ENCODE measurements at places on chromosomes 7 and 10.

- no peak for DNase-seq
Observed at GRCh38 chr10:129694184-129694583, 227.1 kb downstream of the MGMT start.

GRCh38 chr7:55593515-55594318 lies 21.4 kb upstream of the VOPP1 start:
- peak; percentile 76 for DNase-seq

GRCh38 chr10:99996671-99997648 lies 12.8 kb downstream of the DNMBP start:
- DNase-seq, result no peak

GRCh38 chr7:127928222-127928621 lies 103.0 kb downstream of the LRRC4 start:
- no peak for DNase-seq

DNA sequence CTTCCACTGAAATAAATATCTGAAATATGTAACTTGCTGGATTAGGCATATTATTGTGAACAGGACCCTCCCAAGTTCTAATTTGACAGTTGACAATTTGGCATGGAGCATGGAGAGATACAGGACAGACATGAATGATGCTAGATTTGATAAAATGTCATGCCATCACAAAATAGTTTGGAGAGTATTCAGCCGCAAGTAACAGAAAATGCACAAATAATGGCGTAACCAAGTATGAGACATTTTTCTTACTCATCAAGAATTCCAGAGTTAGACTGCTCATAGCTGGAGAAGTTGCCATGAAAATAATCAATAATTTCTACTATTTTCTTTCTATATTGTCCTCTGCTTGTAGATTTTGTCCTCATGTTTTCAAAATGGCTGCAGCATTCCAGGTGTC lies 45.5 kb upstream of the GPAM start:
- no peak for DNase-seq

DNA sequence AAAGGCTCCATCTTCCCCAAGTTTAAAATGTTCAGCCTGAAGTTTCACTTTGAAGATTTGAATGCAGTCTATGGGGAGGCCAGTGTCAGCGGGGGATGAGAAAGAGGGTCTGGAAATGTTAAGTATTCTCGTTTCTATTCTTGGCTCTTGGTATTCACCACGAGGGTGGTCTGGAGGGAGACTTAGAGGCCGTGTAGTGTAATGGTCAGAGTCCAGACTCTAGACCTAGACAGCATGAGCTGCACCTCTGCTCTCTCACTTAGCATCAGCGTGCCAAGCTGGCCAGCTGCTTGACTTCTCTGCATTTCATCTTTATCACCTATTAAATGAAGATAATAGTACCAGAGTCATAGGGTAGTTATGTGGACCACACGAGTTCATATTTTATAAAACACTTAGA lies 57.9 kb downstream of the MKX start:
- no peak for DNase-seq
